ENCODE measurements at places on chromosomes 13 and 19. TPM values are rescaled to one million over a fixed set of nuclear protein-coding genes. Genes with fewer than 3 reads are reported as not detected.

The IRGC gene
- polyA plus RNA-seq = not detected

The TPTE2 gene
- 0.53 TPM for polyA plus RNA-seq

The DIRAS1 gene
- 3.6 TPM for polyA plus RNA-seq

The AP2S1 gene
- 99.1 TPM for polyA plus RNA-seq

The RAB20 gene
- polyA plus RNA-seq = 6.9 TPM

The ZNF69 gene
- 24.9 TPM for polyA plus RNA-seq

The C5AR1 gene
- polyA plus RNA-seq = 3.8 TPM

The GSX1 gene
- polyA plus RNA-seq = not detected

The C19orf81 gene
- 0.48 TPM for polyA plus RNA-seq

The NPAS1 gene
- polyA plus RNA-seq = 0.78 TPM
